ENCODE measurements at places on chromosomes 3 and 15.

GRCh38 chr15:64093627-64094417, at the start of gene CIAO2A:
CIAO2A (minus strand) TSS chr15:64093838; CDS start chr15:64093768, 70 bp downstream.
- DNase-seq: peak; percentile 96

- DNase-seq: peak; percentile 74
Measured at GRCh38 chr3:111072031-111072921, 660 bp downstream of the NECTIN3 start.

DNA sequence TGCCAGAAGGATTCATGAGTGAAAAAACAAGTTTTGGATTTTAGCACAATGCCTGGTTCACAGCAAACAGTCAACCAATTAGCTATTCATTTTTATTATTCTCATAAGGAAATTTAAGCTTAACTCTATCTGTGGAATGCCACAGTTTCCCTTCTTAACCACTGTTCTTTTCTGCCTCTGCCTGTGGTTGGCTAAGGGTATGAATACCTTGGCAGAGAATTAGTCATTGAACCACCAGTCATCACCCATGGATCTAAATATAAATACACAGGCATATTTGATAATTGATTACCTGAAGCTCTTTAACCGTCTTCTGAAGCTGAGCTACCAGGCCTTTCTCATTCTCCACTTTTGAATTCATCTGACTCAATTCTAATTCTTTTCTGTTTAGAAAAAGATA, 79.9 kb downstream of the MYH15 start:
- DNase-seq: no peak

DNA sequence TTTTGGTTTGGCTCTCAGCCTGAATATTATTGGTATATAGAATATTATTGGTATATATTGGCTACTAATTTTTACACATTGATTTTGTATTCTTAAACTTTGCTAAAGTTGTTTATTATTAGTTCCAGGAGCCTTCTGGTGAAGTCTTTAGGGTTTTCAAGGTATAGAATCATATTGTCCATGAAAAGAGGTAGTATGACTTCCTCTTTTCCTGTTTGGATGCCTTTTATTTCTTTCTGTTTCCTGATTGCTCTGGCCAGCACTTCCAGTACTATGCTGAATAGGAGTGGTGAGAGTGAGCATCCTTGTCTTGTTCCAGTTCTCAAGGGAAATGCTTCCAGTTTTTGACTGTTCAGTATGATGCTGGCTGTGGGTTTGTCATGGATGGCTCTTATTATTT, 107.3 kb upstream of the LIPC start:
- DNase-seq: no peak

DNA sequence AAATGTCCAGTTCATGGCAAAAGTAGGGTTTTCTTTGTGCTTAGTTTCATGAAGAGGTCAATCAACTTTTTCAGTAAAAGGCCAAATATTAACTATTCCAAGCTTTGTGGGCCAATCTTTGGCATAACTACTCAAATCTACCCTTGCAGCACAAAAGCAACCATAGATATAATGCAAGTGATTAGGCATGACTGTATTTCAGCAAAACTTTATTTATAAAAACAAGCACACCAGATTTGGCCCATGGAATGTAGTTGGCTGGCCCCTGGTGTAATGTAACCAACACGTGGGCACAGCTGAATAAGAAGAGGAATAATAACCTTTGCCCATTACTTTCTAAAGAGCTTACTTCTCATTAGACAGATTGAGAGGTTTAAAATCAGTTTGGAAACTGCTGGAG, 50.6 kb downstream of the CASR start:
- DNase-seq: no peak

DNA sequence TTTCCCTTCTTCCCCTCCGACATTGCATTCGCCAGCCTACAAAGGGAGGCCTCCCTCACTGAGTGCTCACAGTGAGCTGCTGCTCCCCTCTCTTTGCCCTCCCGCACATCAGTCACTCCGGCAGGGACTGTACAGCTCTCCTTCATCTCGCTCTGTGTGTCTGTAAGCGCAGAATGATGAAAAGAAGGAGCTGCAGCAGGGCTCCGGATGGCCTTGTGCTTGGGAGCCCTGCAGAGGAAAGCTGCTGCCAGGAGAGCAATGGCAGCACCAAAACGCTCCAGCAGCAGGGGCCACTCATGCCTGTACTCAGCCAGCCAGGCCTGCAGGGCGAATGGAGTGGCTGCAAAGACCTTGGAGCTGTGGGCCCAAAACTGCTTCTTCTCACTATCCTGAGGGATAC, 107.0 kb upstream of the NSMCE3 start:
- no peak for DNase-seq

GRCh38 chr15:68340726-68341671, 63.5 kb downstream of the FEM1B start:
- no peak for DNase-seq

- DNase-seq: no peak
Measured at GRCh38 chr3:31880020-31880419, 101.0 kb downstream of the OSBPL10 start.

- DNase-seq: no peak
Measured at GRCh38 chr3:189710620-189711402, 79.6 kb downstream of the TP63 start.

DNA sequence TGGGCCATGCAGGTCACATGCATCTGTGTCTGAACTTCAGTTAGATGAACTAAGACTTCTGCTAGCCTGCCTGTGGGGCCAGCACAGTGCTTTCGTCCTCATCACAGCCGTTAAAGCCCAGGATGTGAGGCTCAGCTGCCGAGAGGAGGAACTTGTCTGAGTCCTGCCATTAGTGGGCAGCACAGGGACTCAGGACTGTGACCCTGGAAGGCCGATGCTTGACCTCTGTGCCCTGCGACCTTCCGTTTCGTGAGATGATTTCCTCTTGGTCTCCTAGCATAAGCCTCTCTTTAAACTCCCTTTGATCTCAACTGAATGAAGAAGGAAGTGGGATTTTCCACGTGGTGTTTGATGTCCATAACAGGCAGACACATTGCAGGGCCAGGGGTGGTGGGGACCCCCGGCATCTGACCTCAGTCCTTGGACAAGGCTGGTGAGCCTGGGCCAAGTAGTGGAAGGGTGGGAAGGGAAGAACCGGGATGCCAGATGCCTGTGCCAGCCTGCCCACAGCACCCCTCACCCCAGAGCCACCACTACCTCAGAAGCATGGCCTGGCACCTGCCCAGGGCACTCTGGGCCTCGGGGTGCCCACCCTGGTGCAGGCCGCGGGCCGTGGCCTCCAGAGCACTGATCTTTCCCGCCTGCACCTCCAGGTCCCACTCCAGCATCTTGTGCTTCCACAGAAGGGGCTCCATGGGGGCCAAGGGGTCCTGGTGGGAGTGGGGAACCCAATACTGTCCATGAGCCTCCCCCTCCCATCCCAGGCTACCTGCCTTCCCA, 21.6 kb downstream of the PLA2G4B start:
- no peak for DNase-seq

DNA sequence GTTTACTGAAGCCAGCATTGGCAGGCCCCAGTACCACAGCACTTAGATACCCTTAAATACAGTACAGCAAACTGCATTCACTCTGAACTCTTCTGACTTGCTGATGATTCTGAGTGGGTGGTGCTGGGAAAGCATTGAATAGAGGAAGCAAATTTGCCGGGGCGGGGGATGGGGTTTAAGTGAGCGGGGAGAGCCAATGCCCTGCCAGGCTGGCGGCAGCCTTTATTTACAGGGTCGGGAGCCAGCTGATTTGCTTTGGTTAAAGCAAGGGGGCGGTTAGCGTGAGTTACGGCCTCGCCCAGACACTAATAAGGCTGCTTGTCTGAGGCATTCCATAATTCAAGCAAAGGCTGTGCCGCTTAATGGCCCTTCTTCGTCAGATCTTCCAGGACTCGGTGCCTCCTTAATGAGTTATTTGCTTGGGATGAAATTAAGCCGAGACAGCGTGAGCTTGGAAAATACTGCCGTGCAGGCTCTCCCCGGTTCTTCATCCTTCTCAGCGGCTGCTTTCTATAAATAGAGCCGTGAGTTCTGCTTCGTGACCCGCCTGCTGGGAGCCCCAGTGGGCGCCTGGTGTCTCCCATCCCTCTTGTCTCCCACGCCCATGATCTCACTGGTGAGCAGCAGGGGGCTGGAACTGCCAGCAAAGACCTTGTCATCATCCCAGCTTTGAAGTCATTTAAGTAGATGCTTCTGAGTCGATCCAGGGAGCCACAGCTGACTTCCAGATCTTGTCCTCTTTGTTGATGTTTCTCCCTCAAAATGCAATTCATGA, 25.8 kb downstream of the SPSB4 start:
- peak; percentile 54 for DNase-seq

GRCh38 chr3:119602676-119603075, 5.0 kb downstream of the PLA1A start:
- no peak for DNase-seq

DNA sequence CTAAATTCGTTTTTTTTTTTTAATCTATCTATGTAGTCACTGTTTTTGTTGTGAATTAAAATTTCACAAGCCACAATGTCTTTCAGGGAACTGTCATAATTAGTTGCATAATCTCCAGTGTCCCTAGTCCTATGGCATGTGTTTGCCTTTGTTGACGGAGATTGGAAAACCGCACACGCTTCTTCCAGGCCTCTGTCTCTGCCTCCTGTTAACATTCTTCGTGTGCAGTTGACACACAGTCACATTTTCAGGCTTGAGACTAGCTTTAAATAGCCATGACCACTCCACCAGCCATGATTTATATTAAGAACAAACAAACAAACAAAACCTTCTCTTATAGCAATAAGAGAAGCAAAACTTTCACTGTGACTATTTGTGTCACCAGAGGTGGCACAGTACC, 139.8 kb downstream of the DUT start:
- DNase-seq: no peak

GRCh38 chr3:149371001-149371722, 6.3 kb downstream of the TM4SF1 start:
- no peak for DNase-seq

DNA sequence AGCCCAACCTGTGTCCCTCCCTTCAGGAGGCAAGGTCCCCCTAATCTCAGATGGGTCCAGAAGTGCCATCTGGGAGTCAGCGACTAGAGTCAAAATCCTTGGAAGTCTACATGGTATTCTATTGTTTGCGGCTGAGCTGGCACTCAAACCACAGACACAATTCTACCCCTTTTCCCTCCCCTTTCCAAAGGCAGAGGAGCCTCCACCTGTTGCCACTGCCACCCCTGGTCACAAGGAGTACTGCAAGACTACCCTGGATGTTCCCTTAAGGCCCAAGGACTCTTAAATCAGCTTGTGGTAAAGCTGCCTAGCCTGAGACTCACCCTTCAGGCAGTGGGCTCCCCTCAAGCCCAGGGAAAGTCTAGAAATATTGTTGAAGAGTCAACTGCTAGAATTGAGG, 4.3 kb upstream of the OR5H6 start:
- DNase-seq: no peak

DNA sequence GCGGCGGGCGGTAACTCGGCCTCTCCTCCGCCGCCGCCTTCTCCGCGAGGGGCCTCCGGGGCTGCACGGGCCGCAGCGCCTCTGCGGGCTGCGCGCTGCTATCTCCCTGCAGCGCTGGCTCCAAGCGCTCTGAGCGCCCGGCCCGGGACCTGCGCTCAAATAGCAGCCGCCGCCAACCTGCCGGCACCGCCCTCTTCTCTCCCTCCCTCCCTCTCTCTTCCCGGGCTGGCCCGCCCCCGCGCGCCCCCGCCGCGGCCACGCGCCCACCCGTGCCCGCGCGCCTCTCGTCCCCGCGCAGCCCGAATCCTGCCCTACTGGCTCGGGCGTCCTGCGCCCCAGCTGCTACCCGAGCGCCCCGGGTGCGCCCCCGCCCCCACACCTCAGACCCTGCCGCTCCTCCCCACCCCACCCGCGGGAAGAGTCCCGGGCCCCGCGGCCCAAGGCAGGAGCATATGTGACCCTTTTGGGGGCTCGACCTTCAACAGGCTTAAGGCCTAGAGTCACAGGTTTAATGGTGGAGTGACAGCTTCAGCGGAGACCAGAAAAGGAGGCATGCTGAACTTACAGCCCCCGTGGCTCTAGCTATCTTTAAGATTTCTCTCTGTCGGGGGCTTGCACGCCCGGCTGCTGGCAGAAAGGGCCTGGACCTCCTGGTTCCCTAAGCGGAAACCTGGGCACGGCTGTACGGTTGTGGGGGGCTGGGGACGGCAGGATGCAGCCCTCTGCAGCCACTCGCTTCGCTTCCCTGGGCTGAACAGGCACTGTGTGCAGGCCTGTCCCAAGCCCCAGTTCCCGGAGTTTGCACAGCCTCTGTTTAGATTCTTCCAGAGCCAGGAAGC, at the start of gene CACNA2D2:
Gene CACNA2D2, minus strand, starts transcription at position 131 of the 839 bp plus-strand sequence. CDS start 211 bp downstream, outside the sequence.
- DNase-seq: peak; percentile 83

DNA sequence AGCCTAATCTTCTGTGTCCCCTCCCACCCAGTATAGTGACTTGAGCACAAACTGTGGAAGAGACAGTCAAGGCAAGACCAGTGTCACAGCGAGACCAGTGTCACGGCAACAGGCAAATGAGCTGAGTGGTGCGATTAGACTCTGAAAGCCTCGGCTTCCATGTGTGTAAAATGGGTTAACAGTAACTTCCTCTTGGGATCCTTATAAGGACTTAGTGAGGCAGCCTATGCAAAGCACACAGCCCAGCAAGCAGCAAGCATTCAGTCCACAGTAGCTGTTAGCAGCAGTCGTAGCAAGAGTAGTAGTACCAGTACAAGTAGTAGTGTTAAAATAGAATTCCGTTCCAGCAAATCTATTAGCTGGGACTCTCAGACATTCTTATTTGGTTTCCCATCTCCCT, 334.1 kb downstream of the GABRB3 start:
- DNase-seq: no peak

- DNase-seq: no peak
Measured at GRCh38 chr3:141735770-141736465, 2.2 kb upstream of the RNF7 start.

- no peak for DNase-seq
Measured at GRCh38 chr15:68829068-68829467, 8.4 kb upstream of the ANP32A start.

DNA sequence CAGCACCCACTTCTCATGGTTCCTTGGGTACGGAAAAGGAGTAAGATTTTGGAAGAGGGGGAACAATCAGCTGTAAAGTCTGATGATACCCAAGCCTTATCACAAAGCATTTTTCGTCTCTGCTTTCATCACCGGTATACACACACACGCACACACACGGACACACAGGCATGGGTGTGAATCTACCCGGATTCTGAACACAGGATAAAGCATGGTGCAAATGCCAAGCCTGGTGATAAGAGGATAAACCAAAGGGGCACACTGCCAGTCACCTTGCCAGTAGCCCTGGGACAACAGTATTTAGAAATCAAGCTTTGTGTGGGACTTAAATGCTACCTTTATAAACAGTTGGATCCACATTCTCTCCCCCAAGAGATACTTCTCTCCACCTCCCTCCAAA, 22.2 kb downstream of the FAM174B start:
- no peak for DNase-seq

- peak; percentile 78 for DNase-seq
Measured at GRCh38 chr15:65101411-65101890, 13.5 kb downstream of the UBAP1L start.
